ENCODE measurements at places on chromosomes 4 and X.
A peak's percentile ranks its signal among the peaks of the same experiment; 100 is the strongest.

- DNase-seq = no peak
Observed at GRCh38 chrX:15151267-15152186, 118.4 kb downstream of the ASB9 start.

GRCh38 chr4:168143601-168144000, 51.3 kb downstream of the ANXA10 start:
- DNase-seq = no peak

DNA sequence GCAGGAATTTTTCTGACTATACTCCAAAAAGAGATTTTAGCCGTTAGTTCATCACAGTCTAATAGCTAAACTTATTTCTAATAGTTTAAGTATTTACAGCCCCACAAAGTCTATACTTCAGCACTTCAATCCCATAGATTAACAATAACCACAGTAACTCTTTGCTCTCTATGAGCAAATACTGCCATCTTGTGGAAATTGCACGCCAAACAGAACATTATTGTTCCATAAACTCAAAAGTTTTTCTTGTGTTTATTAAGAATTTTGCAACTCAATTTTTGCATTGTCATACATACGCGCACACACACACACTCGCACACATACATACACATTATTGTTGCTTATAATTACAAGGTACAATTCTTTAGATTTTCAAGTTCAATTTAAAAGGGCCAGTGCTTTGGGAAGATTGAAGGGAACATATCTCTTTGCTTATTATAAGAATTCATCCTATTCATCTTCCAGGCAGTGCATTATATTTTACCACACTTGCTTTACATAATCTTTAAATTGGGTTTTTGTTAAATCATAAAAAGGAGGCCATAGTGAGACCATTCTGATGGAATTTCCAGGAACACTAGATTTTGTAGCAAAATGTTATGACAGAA, 63.8 kb upstream of the ATOH1 start:
- peak; percentile 24 for DNase-seq

- no peak for DNase-seq
Observed at GRCh38 chrX:40531056-40531826, 49.5 kb upstream of the ATP6AP2 start.

DNA sequence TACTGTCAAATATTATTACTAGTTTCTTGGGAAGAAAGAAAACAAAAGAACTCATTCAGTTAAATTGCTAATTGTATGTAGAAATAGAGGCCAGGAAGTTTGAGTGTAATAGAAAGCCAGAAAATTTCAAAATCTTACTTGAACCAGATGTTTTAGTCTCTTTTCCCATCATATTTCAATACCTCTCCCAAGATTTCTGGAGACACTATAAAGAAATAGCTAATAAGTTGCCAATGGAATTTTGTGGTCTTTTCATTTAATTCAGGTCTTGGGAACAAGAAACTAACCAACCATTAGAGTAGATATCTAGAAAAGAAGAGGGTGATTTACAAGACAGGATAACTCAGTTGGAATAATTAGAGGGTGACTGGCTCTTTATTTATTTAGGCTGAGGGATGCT, 112.2 kb downstream of the AGTR2 start:
- no peak for DNase-seq

- DNase-seq = no peak
Observed at GRCh38 chr4:138616775-138617174, 374.6 kb upstream of the SLC7A11 start.

DNA sequence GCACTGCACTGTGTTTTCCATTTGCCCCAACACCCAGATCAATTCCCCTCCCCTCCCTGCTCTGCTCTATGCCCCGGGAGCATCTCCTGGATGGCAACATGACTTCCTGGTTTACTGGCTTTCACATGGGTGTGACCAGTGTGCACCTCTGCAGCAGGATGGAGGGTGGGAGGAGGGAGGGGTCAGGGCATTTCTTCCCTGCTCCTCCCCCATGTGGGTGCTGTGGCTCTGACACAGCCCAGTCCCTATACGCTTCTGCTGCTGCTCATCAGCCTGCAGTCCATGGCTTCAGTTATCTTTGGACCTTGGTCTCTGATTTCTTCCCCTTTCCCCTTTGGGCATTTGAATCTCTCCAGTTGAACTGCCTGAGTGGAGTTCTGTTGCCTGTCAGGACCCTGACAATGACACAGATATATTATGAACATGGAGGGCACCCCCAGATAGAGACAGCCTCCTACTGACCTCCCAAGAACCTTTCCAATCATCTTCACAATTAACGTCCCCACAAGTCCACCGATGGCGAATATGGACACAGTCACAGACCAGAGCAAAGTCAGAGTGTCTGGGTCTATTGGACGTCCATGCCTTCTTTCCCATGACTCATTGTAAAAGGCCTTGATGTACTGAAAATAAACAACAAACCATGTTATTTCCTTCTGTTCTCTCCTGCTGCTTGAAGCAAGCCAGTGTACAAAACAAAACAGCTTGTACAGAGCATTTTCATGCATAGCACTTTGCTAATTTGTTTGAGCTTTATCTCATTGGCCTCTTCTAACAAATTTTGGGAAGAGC, 24.8 kb downstream of the SLC2A9 start:
- DNase-seq = no peak

DNA sequence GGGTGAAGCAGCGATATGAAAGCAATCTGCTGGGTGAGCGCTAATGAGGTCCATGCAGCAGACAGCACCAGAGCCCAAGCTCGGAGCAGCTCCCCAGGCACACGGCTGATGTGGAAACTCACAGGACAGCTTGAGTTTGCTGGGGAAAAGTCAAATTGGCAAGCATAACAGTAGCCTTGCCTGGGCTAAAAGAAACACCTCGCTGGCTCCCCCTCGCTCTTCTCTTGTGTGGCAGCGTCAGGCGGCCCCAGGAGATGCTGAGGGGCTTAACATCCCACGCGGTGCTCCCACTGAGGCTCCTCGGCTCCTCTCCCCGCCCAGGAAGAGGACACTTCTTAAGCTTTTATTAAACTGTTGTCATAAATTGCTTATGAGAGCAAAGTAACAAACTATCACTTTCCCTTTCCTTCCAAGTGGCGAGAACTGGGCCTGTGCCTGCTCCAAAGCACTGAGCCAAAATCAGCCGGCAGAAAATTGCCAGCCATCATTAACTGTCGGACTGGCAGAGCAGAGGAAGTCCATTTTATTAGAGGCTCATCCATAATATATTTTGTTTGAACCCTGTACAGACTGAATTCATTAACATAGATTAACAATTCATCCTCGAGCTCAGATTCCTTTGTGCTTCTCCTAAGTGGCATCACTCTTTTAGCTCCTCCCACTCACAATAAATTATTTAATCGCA, 111.4 kb downstream of the TSPAN5 start:
- no peak for DNase-seq

DNA sequence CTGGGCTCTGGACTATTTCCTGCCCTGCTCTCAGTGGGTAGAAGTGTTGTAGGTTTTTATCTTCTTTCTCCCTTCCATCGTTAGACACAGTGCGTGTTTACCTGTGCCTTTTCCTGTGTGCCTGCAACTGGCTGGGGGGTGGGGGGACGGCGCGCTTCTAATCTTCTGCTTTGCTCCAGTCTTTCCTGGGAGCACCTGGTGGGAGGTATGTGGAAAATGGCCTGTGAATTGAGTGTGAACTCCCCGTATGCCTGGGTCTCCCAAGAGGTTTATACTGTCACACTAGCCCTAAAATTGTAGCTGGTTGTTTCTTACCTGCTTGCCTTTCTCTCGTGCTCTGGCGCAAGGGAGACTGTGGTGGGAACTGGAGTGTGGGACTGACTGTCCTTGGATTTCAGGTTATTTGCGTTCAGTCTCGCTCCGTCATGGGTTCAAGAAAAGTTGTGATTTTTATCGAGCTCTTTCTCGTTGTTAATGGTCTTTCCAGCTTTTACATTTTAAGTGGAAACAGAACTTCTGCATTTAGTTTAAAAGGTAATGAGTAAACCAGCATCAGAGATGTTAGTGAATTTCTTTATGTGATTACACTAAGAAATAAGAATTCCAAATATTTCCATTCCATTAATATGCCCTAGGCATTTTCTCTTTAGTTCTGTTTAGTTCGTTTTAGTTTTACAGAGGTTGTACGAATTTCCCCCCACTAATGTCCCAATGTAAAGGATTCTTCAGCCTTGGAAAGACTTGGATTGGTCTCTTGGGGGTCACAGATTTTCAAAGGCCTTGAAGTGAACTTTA, 15.3 kb downstream of the MRPL1 start:
- DNase-seq = no peak
